ENCODE measurements at places on chromosomes 4 and X. TPM values are rescaled to one million over a fixed set of nuclear protein-coding genes. Genes with fewer than 3 reads are reported as not detected.

- DNase-seq = no peak
Observed at GRCh38 chr4:37602454-37603069, 83.6 kb downstream of the RELL1 start.

- DNase-seq = no peak
Observed at GRCh38 chr4:145891958-145892357, 46.7 kb downstream of the ZNF827 start.

DNA sequence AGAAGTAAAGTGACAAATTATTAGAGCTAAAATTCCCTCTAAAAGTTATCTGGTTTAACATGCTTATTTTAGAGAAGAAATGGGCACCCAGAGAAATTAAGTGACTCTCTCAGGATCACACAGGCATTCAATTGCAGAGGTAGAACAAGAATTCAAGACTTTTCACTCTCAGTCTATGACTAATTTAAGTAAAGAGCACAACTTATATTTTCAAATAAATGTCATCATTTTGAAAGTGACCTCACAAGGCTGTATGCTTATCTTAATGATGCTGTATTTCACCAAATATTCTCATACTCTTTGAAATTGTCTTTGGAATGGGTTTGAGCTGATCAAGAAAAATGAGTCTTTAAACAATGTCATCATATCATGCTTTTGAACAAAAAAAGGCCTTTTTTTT, 15.3 kb downstream of the GPR174 start:
- no peak for DNase-seq

GRCh38 chr4:125091101-125091500, 223.7 kb upstream of the FAT4 start:
- no peak for DNase-seq

GRCh38 chr4:27078934-27079455, 218.4 kb downstream of the STIM2 start:
- DNase-seq = no peak

DNA sequence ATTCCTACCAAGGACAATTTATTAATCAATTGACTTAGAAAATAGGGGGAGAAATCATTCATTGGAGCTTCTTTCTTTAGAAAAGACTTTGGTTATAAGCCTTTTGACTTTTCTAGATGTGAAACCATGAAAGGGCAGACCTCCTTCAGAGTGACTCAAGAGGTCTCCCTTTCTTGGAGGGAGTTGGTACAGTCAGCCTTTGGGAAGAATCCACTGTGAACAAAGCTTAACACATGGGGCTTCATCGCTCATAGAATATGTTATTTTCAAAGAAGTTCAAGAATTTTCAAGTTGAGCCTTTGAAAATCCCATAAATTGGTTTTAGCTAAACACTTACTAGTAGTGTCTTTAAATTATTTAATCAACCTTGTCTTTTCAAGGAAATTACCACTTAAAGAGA, 28.0 kb downstream of the RIPPLY1 start:
- no peak for DNase-seq

DNA sequence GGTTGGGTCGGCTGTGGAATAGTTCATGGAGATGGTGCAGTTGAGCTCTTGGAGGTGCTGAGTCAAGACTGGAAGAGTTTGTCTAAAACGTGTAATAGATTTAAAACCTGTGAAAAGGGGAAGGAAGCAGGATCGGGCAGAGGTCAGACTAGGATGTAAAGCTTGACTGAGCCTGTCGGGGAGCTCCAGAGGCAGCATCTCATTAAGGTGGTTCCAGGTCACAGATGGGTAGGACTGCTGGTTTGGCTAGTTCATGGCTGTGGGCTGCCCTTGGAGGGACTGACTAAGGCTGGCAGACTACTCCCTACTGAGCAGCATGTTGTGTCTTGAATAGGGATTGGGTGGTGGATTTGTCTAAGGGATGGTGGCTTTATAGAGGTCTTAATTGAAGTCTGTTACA, 28.4 kb upstream of the WDR1 start:
- no peak for DNase-seq

DNA sequence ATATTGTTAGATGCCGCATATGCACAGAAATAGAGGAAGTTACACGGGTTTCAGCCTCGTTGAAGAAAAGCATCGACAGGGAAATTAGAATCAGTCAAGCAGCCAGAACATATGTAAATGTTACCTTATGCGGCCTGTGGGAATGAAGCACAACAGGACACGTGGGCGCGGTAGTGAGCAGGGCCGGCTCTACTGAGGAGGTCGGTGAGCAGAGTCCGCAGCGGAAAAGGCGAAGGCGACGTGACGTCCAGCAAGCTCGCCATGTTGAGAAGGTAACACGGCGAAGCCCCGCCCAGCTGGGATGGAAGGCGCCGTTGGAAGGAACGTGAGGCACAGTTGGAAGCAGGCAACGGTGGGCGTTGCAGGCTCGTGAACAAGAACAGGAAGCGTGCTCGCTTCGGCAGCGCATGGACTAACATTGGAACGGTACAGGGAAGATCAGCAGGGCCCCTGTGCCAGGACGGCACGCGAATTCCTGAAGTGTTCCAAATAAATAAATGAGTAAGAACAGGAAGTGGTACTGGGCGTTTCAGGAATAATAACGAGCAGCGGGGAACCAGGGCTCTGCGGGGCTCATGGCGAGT, 54.6 kb downstream of the MTNR1A start:
- DNase-seq = no peak

DNA sequence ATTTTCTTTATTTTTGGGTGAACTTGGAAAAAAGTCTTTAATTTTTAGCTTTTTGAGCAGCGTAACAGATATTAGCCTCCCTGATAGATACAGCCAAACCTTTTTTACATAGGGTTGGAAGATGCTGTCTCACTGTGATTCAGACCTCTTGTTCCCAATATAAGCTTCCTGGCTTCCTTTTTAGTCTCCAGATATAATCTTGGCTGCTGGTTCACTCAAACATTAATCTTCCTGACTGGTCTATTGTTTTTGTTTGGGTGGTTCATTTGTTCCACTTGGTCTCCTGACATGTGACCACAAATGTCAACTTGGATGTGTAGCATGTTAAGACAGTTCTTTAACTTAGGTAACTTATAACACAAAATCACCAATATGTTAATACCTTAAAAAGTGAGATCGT, 23.0 kb downstream of the RPA4 start:
- no peak for DNase-seq

- no peak for DNase-seq
Observed at GRCh38 chr4:94551643-94552564, 100.2 kb downstream of the PDLIM5 start.

DNA sequence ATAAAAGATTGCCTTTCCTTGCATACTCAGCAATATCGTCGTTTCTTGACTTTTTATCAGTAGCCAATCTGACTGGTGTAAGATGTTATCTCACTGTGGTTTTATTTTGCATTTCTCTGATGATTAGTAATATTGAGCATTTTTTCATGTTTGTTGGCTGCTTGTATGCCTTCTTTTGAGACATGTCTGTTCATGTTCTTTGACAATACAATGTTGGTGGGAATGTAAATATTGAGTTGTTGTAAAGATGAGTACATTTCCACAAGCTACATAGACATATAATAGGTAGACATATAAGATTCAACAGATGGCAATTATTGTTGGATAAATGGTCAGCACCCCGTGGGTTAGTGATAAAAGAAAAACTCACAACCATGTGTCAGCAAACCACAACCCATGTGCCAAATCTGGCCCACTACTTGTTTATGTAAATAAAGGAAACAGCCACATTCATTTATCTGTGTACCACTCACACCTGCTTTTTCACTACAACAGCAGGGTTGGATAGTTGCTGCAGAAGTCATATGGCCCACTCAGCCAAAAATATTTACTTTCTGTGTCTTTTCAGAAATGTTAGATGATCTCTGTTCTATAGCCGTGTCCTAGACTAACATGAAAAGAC, 153.1 kb upstream of the VCX start:
- DNase-seq = no peak

DNA sequence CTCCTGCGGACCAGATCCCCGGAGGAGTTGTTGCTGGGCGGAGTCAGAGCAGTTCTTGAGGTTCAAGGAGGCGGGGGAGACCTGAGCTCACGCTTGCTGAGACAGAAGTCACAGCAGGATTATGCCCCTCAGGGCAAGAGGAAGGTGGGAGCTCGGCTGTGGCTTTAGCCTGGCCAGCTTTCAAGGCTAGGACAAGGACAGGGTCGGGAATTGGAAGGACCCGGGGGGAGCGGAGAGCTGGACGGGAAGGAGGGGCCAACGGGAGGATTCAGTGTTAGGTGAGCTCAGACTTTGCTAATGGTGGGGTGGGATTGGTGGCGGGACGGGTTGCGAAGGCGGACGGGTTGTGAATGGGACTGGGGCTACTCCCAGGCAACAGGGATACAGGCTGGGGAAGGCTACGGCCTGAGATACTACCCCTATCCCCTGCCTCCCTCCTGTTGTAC, at the start of gene RIBC1:
RIBC1 (plus strand) TSS at position 13 of the 446 bp plus-strand sequence. CDS start 3,404 bp downstream, outside the sequence.
- DNase-seq = no peak

- DNase-seq = no peak
Observed at GRCh38 chrX:80285131-80285773, 135.0 kb upstream of the TENT5D start.

- DNase-seq = no peak
Observed at GRCh38 chrX:44744799-44745198, 99.0 kb upstream of the DUSP21 start.

DNA sequence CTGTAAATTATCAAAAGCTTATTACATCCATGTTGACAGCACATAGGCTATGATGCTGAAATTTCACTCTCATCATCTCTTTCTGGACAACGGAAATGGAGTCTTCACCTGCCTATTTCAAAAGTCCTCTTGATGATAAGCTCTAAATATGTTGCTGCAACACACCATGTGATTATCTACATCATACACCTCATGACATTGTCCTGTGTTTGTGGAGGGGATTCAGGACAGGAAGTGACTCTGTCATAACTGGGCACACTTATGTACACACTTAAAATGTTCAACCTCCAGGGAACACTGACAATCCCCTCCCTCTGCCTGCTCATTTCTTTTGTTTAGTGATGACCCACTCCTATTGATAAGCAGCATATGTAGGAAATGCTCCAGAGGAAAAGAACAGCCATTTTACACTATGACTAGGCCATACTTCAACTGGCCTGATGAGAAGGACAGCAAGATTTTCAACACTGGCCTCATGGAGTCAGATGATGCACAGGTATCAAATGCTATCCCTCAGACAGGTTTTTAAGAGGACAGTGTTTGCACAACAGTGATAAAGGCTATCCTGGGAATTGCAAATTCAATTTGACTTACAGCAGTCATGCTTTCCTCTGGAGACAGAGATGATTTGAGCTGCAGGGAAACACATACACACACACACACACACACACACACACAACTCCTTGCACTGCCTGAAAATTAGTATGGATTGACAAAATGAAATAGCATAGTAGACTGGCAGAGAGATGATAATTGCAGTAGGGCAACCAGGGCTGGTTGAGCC, 163.3 kb upstream of the RASGEF1B start:
- no peak for DNase-seq

GRCh38 chr4:13989501-13989900, 362.0 kb upstream of the BOD1L1 start:
- DNase-seq = no peak

GRCh38 chrX:50677789-50678188, 136.2 kb downstream of the SHROOM4 start:
- no peak for DNase-seq

DNA sequence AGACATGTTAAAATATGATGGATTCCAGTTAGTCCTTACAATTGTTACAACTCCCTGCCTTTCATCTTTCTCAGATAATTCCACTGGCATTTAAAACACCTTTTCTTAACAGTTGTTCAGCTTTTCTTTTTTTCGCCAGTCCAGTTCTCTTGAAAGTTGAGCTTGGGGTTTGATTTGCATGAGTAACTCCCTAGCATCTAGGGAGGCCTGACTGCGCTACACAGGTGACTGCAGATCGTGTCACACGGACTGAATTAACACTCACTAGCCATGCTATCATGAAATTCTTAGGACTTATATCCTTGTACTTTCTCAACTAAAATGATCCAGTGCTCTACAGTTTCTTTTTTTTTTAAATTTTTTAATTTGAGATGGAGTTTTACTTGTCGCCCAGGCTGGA, 69.8 kb downstream of the ARHGAP24 start:
- DNase-seq = no peak

GRCh38 chrX:7146020-7146702, 1.4 kb upstream of the STS start:
- no peak for DNase-seq

DNA sequence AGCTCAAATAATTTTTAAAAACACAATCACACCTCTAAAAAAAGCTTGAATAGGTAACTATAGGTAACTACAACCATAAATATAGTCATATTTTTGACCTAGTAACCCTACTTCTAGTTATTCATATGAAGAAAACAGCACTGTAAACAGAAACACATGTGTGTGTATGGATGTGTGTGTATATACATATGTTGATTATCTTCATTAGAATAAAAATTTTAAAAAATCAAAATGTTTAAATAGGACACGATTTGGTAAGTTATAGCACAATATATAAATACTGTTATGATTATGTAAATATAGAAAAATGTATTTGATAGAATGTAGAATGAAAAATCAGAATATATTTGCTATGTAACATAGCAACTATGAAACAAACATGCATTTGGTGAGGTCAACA, 258.1 kb upstream of the GK2 start:
- DNase-seq = no peak

GRCh38 chrX:50818986-50819385, 5.0 kb upstream of the SHROOM4 start:
- no peak for DNase-seq

- DNase-seq = no peak
Observed at GRCh38 chrX:17525762-17526555, 151.0 kb downstream of the NHS start.

- no peak for DNase-seq
Observed at GRCh38 chr4:180304321-180304720, 1938.9 kb upstream of the TENM3 start.

- no peak for DNase-seq
Observed at GRCh38 chrX:130676861-130677260, 226.1 kb downstream of the ENOX2 start.

GRCh38 chrX:915427-916229, 285.0 kb downstream of the SHOX start:
- DNase-seq = no peak

SERTM2 gene
- not detected for total RNA-seq

RAB33A gene
- total RNA-seq = 44.2 TPM

ZCCHC18 gene
- 3.1 TPM for total RNA-seq

TMEM255A gene
- not detected for total RNA-seq

SOX3 gene
- not detected for total RNA-seq

MAGEA6 gene
- not detected for total RNA-seq

DCAF12L1 gene
- total RNA-seq = not detected

FAT4 gene
- 0.33 TPM for total RNA-seq

PPM1K gene
- total RNA-seq = 83.9 TPM

CT83 gene
- total RNA-seq = not detected

SYTL4 gene
- total RNA-seq = 0.14 TPM

SORBS2 gene
- not detected for total RNA-seq
